ENCODE measurements at places on chromosomes 16 and 17.

- DNase-seq, result no peak
Observed at GRCh38 chr16:83989300-83989699, 21.3 kb downstream of the NECAB2 start.

- DNase-seq, result no peak
Observed at GRCh38 chr17:57801044-57801711, 48.7 kb downstream of the MRPS23 start.

GRCh38 chr17:13268791-13269595 lies 251.2 kb upstream of the ELAC2 start:
- DNase-seq, result no peak

GRCh38 chr17:44074231-44074910 lies 3.8 kb downstream of the G6PC3 start:
- DNase-seq, result no peak

- no peak for DNase-seq
Observed at GRCh38 chr17:29640981-29641642, 18.4 kb upstream of the CORO6 start.
